Left ventricle myocardium inferior (tissue), 1 donor: ENCODE measurements at places on chromosomes 5 and 9. TPM values are rescaled to one million over a fixed set of nuclear protein-coding genes. Genes with fewer than 3 reads are reported as not detected.
A peak's percentile ranks its signal among the peaks of the same experiment; 100 is the strongest.

Gene IL4
- total RNA-seq, result not detected

Gene ROR2
- total RNA-seq, result 0.74 TPM

Gene AQP7
- total RNA-seq, result 150 TPM

Gene SPATA31C1
- total RNA-seq, result not detected

Gene PCDHGA7
- 5.8 TPM for total RNA-seq

Gene SPACA9
- total RNA-seq, result 5.7 TPM

Gene LECT2
- total RNA-seq, result not detected

Gene KIF12
- not detected for total RNA-seq

DNA sequence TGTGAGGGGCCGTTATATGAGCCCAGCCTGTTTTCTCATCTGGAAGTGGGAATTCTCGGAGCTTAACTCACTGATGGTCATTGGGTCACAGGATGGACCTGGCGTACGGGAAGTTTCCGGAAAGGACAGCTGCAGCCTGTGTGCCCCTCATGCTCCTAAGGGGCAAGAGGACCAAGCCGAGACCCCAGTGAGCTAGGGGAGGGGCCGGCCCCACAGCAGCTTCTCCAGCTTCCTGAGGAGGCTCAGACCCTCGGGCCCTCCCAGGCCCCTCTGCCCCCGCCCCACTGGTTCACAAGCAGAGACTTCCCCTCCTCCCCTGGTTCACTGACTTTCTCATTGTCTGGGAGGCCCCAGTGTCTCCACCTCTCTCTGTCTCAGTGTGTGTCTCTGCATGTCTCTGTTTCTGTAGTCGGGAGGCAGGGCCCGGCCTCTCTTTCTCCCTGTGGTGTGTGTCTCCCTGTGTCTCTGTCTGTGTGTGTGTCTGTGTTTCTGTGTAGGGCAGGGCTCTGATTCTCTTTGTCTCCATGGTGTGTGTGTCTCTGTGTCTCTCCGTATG is 32.3 kb upstream of the FIBCD1 start:
- no peak for DNase-seq

DNA sequence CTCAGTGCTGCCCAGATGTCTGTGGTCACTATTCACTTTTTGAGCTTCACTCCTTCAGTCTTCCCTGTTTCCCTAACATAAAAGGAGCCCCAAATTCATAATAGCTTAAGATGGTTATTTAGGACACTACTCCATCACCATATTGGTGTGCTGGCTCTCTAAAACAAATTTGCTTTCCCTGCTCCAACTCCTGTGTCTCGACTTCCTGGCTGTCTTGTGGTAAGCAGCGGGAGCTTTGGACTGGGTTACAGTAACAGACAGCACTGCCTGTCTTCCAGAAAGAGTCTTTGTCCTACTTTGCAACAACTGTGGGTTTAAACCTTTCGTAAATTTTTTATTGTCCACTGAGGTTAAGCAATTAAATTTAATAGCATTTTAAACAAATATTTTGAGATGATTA is 389.4 kb downstream of the CDH9 start:
- no peak for DNase-seq

- no peak for DNase-seq
These were observed 100.0 kb downstream of the CRB2 start for GRCh38 chr9:123456011-123456410.

DNA sequence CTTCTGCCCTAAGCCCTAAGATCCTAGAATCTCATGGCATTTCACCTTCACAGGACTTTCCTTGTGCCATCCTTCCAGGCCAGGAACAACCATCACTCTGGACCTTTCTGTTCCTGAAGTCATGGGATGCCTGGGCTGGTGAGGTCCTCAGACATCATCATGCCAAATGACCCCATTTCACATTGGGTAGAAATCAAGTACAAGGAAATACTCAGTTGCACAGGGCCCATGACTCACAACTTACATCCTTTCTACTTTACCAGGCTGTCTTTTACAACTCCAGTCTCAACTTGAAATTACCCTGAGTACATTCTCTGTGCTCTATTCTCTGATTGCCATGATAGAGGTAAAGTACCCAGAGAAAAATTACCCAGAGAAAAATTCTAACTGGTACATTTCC is 167.1 kb downstream of the PIK3R1 start:
- no peak for DNase-seq

GRCh38 chr9:129557192-129558036 is 63.5 kb downstream of the C9orf50 start:
- DNase-seq, result no peak

DNA sequence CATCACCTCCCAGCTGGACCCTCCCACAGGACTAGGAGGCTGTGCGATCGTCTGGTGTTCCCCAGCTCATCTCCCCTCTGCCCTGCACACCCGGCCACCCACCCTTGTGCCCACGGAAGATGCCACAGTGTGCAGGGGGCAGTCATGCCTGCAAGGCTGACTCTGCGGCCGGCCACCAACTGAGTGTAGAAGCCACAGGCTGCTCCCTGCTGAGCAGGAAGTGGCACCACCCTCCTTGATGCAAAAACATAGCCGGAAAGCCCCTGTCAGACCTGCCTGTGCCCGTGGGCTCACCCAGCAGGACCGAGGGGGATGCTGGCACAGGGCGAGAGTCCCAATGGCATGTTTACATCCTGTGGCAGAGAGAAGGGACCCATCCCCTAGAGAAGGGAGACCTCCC is 40.3 kb upstream of the SLC12A7 start:
- DNase-seq, result no peak

- no peak for DNase-seq
These were observed 197.2 kb downstream of the PARP8 start for GRCh38 chr5:50863534-50864170.

- DNase-seq, result peak; percentile 32
These were observed 2.0 kb downstream of the GADD45G start for GRCh38 chr9:89606624-89607311.

DNA sequence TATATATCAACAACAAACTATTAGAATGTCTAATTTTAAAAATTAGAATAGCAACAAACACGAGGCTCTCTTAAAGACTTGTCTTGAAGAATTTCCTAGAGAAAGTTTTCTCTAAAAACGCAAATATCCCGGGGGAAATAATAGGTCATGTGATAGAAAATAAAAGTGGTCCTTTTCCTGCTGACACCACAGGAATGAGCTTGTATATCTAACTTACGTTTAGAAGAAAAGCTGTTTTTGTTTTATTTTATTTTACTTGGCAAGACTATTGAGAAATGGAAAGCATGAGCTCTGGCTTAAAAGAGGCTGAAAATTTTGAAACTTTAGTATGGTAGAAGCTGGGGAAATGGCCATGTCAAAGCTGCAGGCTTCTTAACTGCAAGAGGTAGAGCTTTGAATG is 465.0 kb downstream of the AGTPBP1 start:
- no peak for DNase-seq

GRCh38 chr9:121684381-121685145 is 33.1 kb downstream of the DAB2IP start:
- no peak for DNase-seq

GRCh38 chr9:130707225-130707976 is 13.8 kb downstream of the EXOSC2 start:
- DNase-seq, result peak; percentile 38

GRCh38 chr9:107650995-107651394 is 161.4 kb upstream of the KLF4 start:
- no peak for DNase-seq

DNA sequence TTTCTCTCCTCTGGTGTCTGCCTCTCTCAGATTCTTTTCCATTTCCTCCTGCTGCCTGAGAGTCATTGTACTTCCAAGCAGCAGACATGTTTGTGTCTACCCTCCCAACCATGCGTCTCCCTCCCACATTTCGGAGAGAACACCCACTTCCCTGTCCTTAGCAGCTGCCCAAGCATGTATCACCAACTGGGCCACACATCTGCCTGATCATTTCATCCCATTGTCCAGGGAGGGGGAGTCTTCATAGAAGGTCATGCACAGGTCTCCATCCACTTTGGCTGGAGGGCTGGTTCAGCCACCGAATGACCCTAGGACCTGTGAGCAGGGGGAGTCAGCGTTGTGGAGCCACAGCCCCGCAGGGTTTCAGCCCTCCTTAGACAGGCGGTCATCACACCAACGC is 75.4 kb downstream of the MAP1B start:
- DNase-seq, result no peak

DNA sequence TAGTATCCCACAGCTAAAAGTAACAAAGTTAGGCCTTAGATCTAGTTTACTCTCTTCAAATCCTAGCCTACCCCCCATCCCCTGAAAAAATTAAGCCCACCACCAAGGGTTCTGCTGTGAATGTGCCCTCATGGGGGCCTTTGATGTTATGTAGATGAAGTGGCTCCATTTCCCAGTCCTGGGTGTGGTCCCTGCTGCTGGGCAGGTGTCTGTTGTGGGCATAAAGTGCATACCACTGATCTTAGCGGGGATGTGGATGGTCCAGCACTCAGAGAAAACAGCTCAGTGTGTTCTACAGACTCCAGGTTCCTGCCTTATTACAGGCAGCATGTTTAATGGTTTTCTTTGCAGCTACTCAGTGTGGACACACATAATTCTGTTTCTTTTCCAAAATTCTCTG is 1.9 kb downstream of the PCBD2 start:
- DNase-seq, result no peak

- no peak for DNase-seq
These were observed 11.0 kb downstream of the PRXL2C start for GRCh38 chr9:96644137-96644536.

DNA sequence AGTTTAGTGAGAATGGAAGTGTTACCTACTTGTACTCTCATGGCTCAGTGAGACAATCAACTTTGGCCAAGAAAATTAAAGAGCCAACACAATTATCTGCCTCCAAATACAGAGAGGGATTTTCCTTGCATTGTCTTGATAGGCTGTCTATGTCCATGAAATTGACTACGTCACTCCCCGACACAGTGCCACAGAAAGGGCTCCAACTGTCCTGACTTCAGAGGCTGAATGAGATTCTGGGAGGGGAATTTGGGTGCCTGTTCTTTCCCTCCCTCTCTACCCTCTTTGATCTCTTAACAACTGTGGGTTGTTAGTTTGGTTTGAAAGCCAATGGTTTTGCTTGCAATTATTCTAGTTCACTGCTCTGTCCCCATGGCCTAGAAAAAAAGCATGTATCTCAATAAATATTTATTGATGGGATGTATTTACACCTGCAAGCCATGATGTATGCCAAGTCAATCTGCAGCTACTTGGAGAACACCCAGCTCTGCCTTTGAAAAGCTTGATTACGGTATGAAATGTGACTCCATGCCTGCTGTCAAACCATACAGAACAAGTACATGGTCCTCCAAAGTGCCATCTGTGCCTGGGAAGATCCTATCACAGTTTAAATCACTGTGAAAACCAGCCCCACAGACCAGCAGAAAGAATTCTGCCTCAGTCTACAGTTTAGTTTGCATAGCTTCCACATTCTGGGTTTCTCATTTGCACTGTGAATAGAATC is 37.3 kb downstream of the CAPSL start:
- no peak for DNase-seq

- DNase-seq, result no peak
These were observed 11.2 kb upstream of the PCDH1 start for GRCh38 chr5:141889282-141889871.

GRCh38 chr5:62494772-62495171 is 82.2 kb downstream of the IPO11 start:
- DNase-seq, result no peak

DNA sequence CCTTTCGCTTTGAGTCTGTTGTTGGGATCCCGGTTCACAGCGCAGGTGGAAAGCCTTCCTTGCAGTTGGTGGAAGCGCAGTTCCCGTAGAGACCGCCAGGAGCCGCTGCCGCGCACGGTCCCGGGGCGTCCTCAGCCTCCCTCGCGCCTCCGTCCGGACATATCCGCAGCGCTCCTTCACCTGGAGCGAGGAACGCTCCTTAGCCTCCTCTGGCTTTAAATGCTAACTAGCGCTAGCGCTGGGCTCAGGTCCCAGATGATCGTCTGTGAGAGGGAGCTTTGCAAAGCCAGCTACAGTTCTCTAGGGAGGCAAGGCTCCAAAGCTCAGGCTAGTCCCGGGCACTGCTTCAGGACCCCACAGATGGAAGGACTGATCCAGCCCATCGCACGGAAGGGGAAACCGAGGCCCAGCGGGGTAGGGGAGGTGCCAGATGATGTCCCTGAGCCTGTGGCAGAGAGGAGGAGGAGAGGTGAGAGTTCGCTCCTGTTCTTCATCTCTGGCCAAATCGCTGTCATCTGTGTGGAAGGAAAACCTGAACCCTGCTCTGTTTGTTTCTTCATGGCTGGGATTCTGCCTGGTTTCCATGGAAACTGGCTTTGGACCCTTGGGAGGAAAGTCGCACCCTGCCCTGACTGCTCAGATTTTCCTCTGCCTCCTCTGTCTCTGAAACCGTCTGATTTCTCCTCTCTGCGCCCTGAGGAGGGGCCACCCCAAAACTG is 31.4 kb downstream of the COL15A1 start:
- DNase-seq, result peak; percentile 87

GRCh38 chr5:135222171-135222681 is 176.8 kb downstream of the MACROH2A1 start:
- DNase-seq, result no peak

DNA sequence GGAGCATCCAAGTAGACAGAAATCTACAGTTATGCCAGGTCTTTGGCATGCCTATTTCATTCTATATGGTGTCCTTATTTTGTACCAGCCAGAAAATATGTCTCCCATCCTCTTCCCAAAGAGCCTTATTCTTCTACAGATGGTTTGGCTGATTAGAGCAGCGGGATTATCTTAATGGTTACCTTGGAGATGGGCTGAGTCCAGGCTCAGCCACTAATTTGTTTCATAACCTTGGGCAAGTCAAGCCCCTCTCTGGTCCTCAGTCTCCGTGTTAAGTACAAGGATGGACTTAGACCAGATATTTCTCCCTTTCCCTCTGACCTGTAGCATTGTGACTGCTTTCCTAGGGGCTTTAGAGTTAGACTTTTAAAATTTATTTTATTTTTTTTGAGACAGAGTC is 11.1 kb upstream of the GLE1 start:
- no peak for DNase-seq

GRCh38 chr5:135501965-135502364 is 33.8 kb downstream of the NEUROG1 start:
- DNase-seq, result no peak

DNA sequence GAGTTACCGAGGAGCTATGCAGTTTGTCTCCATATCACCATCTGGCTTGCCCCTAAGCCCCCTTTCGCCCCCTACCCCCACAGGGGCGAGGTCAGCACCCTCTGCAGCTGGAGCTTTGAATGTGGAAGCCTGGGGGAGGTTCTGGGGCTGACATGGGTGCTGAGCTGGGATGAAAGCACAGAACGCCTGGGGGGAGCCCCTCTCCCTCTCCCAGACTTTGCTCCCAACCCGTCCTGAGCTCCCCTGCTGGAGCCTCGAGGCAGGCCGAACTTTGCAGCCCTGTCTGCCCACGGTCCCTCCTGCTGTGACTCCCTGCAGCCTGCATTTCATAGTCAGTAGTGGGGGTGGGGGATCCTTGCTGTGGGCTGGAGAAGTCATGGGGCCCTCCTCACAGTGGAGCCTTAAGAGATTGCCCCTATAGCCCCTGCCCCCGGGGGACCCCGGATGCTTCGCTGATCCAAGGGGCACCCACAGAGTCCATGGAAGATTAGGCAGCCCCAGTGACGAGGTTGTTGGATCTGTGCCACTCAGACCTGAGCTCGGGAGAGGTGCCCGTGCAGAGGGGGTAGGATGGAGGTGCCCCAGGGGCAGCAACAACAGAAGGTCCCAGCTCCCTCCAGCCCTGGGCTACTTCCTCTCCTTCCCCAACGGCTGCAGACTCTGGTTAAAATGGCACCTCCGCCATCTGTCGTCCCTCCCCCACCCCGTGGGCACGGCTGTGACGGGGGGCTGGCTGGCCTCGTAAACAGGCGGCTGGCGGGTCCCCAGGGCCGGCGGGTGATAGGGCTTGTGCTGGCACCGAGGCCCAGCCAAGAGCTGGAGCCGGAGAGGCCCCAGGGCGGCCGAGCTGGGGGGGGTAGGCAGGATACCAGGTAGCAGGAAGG is 162.0 kb downstream of the C9orf50 start:
- DNase-seq, result peak; percentile 54

GRCh38 chr5:43636076-43636475 is 33.1 kb downstream of the NNT start:
- no peak for DNase-seq
